NCI-H510A (cell line): ENCODE measurements at places on chromosomes 3 and 15.

DNA sequence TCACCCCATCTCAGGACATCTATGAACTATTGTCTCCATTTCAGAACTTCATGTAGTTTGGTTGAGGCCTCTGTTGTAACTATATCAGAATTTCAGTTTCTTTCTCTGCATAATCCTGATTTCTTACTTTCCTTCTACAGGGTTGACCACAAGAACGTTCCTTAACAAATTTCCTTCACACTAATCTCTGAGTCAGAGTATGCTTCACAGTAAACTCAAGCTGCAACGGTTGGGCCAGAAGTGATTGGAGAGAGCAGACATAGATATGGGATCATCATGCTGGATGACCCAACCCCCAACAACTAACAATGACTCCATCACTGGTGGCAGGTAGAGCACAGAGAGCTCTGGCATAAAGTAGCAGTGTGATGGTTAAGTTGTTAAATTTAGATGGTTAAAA, 128.8 kb upstream of the OSTN start:
- no peak for DNase-seq

DNA sequence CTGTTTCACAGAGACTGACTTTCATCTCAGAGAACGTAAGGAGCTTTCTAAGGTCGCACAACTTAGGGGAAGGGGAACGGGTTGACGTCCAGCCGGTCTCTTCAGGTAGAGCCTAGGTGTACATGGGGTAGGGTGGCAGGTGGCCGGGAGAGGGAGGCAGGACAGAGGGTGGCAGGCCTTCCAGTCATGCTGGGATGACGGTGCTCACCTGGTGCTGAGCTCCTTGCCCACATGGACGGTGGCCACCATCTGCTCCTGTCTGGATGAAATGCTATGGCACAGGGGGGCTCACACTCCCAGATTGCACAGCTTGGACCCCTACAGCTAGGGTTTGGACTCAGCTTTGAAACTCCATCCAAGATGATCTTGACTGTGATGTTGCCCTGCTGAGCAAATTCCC, 144.5 kb downstream of the ATP10A start:
- no peak for DNase-seq

DNA sequence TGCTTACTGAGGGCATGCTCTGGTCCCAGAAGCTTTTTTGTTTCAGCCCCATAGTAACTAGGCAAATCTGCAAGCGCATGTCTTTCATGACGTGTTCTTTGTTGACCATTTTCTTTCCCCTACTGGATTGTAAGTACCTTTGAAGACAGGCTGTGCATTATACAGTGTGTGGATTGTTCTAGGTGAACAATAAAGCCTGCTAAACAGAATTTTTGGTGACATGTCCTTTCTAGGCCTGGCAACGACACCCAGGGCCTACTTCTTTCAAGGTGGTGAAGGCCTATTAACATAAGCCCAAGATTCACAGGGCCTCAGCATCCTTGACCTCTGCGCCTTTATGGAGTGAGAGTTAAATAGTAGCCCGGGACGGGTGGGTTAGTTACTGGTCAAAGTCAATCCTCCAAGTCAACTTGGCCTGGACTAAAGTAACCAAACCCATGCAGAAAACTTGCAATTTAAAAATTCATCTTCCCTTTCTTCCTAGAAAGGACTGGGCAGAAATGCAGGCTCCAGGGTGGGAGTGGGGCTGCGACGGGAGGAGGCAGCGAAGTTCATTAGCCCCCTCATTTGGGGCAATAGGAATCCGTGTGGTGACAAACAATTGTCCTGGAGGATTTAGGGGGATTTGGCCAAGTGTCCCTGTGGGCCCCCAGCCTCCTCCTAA, 37.6 kb upstream of the TRIM71 start:
- DNase-seq: no peak

DNA sequence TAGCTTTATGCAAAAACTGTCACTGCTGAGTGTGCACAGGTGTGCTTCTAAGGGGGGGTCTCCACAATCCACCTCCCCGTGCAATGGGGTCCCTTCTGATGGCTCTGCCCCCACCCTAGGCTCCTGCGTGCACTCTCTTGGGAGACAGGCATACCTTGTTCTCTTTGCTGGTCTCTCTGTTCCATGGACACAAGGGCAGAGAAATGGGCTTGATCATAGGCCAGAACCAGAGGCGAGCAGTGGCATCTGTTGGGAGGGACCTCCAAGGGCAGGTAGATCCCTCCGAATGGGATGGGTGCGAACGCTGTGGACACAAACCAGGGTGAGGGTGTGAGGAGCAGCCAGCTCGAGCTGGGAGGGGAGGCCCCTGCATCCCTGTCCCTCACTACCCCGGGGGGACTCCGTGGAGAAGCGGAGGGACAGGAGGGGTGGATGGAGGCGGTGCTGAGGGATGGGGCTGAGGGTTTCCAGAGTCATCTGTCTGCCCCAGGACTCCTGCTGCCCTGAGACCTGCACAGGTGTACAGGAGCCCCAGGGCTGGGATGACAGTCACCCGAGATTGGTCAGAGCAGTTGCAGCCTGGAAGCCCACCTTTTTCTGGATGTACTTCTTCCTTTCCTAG, 175.0 kb downstream of the KLF13 start:
- no peak for DNase-seq

DNA sequence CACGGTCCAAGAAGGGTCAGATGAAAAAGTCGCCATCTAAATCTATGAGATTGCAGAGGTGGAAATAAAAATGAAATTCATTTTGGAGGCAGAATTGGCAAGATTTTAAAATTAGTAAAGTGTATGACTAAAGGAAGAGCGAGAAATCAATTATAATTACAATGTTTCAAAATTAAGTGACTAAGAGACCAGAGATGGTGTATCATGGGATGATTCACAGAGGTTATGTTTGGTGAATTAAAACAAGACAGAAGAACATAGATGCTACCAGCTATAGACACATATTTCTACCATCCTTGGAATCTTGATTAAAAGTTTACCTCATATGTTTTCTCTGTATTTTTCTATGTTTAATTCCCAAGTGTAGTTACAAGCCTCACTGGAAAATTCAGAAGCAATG, 308.9 kb upstream of the DNAJC19 start:
- DNase-seq: no peak

DNA sequence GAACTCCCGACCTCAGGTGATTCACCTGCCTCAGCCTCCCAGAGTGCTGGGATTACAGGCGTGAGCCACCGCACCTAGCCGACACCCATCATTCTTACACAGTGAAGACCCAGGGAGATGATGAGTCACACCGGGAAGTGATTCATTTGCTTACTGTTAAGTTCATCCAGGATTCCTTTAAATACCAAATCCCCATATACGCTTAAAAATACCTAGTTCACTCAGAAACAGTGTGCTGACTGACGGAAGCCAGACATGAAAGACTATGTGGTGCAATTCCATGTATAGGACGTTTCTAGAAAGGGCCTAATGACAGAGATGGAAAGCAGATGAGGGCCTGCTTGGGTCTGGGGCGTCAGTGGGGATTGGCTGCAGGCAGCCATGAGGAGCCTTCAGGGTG, 75.2 kb downstream of the APBA2 start:
- no peak for DNase-seq

GRCh38 chr3:36741285-36741684, 23.1 kb downstream of the DCLK3 start:
- DNase-seq: no peak
